ENCODE measurements at places on chromosomes 6 and 20.

DNA sequence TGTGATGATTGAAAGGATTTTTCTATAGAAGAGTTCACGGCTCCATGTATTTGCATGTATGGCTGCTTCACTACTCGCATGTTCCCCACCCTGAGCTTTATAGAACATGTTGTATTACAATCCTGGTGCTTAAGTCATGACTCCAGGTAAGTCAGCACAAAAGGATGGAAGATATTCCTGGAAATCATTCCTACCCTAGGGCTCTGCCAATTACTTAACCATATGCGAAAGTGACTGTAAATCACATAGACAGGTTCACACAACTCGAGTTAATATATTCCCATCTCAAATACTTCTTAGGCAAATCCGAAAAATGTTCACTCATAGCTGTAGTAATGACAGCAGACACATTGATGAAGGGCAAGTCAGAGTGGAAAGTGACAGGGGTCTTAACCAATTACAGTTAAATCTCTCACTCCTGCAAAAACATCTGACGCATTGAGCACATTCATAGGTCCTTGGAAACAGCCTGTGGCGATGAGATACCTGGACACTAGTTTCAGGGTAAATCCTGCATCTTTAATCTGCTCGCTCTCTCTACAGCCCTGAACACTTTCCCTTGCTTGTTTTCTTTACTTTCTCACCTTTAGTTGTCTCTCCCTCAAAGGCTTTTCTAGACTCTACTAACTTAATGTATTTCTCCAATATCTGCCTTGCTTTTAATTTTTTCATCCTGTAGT is 35.1 kb downstream of the RNF217 start:
- no peak for DNase-seq

GRCh38 chr6:54891536-54891935 is 45.0 kb downstream of the FAM83B start:
- DNase-seq: no peak

- no peak for DNase-seq
These were observed 70.4 kb upstream of the SMIM28 start for GRCh38 chr6:138307352-138307751.

GRCh38 chr6:34044945-34045595 is 100.8 kb downstream of the GRM4 start:
- DNase-seq: no peak

DNA sequence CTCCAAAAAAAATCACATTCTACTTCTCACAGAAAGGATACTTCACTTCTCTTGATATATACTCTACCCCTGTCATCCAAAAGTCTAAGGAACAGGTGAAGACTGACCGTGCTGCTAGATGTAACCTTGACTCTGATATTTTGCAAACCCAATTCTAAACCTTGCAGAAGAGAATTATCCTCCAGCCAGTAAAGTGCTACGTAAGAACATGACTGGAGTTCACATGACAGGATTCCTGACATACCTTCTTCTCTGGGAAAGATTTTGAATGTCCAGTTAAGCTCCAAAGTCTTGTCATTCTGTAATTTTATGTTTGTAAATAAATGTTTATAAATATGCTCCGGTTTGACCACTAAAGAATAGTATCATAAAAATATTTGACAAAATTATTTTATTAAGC is 35.8 kb downstream of the BTBD9 start:
- no peak for DNase-seq

DNA sequence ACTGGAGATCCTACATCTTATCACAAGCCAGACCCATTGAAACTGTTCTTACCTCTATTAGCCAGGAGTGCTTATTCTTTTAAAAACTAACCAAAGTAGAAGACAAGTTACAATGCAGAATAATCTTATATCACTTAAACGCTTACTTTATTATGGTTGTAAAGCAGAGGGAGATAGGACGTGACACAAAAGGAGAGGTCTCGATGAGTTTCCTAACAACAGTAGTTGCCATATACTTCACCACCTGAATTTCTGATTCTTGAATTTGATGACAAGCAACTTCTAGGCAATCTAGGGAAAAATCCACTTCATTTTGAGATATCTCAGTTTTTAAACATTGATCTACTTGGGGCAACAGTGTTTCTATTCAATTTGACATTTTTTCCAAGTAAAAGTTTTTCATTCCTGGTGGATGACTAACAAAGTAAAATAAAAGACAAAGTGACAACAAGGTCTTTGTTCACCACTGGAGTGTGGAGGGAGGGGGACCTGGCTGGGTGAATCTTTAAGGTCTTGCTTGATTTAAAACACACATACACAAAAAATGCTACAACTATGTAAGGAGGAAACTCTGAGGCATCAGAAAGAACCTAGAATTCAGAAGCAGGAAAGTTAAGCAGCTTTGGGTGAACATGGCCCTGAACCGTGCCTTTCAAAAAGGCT is 110.9 kb downstream of the SMLR1 start:
- peak; percentile 51 for DNase-seq

- no peak for DNase-seq
These were observed 776.1 kb downstream of the TENT5A start for GRCh38 chr6:80976336-80976735.

GRCh38 chr20:58839474-58839874 is 11.2 kb downstream of the GNAS-AS1 start:
- peak; percentile 26 for DNase-seq

- peak; percentile 93 for DNase-seq
These were observed 283.9 kb upstream of the SUPT3H start for GRCh38 chr6:45661661-45662060.

GRCh38 chr20:62577490-62577836 is 64.8 kb upstream of the SLCO4A1 start:
- DNase-seq: no peak

DNA sequence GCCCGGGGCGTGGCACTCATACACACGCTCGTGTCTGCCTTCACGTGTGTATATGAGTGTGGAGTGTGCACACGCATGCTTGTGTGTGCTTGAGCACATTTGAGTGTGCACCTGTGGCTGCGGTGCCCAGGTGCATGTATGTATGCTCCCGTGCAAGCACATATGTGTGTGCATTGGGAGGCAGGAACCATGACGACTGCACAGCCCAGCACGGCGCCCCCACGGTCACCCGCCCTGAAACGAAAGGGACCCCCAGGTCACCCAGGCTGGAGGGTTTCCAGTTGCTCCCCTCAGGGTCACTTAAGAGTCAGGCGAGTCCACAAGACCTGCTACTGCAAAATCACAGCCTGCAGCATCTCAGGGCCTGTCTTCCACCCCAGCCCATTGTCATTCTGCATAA is 94.7 kb downstream of the YTHDF1 start:
- DNase-seq: no peak

GRCh38 chr20:36065427-36065998 is 89.0 kb upstream of the EPB41L1 start:
- no peak for DNase-seq

- no peak for DNase-seq
These were observed 37.0 kb downstream of the BPIFB1 start for GRCh38 chr20:33320006-33320405.

GRCh38 chr6:95599706-95600105 is 22.4 kb downstream of the MANEA start:
- DNase-seq: no peak

DNA sequence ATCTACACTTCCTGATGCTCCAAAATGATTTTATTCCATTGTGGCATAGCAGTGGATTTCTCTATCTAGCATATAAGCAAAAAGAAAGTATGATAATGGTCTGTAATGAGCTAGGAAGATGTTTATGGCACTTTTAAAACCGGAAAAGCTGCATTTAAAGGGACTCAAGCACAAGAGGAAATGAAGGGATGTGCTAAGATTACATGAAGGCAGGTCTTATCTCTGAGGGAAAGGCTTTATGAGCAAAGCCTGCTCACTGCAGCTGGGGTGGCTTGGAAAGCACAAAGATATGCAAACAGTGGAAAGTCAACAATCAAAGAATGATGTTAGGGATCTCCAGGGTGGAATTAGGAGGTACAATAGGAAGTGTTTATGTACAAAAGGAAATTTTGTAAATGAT is 138.2 kb downstream of the TENT5A start:
- peak; percentile 49 for DNase-seq

Measured in astrocyte of the spinal cord (primary cell).